Activated CD4-positive, alpha-beta T cell treated with anti-CD3 and anti-CD28 coated beads, Interleukin-2, amount 10 ng/mL, durations not matched to agents 24 days and 14 days (primary cell): ENCODE measurements at places on chromosomes 11 and 22. TPM values are rescaled to one million over a fixed set of nuclear protein-coding genes. Genes with fewer than 3 reads are reported as not detected.

- H3K4me1 ChIP-seq = peaks cover 6% of the 10 kb centered on the region
- H3K27me3 ChIP-seq = no peaks in the 10 kb centered on the region
Observed at GRCh38 chr11:9851366-9851765, 187.5 kb downstream of the SWAP70 start.

DNA sequence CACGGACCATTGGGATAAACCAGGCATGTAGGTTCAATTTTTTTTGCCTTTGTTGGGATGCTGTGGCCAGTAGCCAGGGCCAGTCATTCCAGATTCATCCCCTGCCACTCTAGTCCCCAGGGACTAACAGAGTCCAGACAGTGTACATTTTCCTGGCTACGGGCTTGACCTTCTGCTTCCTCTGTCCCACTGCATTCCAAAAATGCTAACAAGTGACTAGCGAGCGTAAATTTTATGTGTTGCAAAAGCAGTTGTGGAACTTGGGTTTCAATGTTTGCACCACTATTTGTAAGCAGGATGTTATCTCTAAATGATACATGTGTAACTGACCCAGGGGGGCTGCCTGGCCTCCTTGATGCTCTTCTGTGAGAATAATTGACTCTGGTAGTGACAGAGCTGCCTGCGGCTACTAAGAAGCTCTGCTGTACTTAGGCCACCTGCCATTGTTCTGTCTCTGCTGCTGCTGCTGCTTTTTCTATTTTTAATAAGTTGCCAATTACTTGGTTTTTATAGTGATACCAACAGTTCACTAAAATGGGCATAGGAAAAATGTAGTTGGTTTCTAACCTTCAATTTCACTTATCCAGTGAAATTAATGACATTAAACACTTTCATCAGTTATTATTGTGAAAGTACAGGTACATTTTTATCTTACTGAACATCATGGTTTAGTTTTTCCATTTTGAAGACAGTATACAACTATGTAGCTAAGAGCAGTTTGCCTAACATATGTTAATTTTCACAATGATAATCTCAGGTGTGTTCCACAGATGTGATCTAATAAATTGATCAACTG is 26.8 kb downstream of the TNRC6B start:
- peaks cover 1% of the 10 kb centered on the region for H3K36me3 ChIP-seq
- H3K27ac ChIP-seq = no peak overlapping the region
- DNase-seq = no peak
- H3K4me1 ChIP-seq = peaks cover 35% of the 10 kb centered on the region

DNA sequence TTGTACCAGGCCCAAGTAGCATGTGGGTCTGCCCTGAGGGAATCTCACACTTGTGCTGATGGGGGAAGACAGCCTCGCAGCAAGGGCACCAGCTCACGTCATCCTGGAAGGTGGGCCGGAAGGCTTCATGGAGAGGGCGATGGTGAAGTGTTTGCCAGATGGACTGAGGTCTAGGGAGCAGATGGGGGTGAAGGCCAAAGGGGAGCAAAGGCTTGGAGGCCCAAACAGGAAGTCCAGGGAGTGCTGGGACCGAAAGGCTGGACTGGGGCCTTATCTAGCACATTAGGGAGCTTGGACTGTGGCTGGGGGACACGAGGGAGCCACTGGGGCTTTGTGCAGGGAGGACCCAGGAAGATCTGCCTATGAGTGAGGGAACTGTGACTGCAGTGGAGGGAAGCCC is 1.2 kb upstream of the TNFRSF13C start:
- H3K27me3 ChIP-seq = peaks cover 20% of the 10 kb centered on the region
- peak overlapping the region; percentile 49 for H3K4me3 ChIP-seq
- H3K36me3 ChIP-seq = peaks cover 4% of the 10 kb centered on the region

GRCh38 chr11:48093795-48094642 is 113.7 kb downstream of the PTPRJ start:
- H3K27me3 ChIP-seq = no peaks in the 10 kb centered on the region
- DNase-seq = no peak
- no peak overlapping the region for H3K4me3 ChIP-seq

DNA sequence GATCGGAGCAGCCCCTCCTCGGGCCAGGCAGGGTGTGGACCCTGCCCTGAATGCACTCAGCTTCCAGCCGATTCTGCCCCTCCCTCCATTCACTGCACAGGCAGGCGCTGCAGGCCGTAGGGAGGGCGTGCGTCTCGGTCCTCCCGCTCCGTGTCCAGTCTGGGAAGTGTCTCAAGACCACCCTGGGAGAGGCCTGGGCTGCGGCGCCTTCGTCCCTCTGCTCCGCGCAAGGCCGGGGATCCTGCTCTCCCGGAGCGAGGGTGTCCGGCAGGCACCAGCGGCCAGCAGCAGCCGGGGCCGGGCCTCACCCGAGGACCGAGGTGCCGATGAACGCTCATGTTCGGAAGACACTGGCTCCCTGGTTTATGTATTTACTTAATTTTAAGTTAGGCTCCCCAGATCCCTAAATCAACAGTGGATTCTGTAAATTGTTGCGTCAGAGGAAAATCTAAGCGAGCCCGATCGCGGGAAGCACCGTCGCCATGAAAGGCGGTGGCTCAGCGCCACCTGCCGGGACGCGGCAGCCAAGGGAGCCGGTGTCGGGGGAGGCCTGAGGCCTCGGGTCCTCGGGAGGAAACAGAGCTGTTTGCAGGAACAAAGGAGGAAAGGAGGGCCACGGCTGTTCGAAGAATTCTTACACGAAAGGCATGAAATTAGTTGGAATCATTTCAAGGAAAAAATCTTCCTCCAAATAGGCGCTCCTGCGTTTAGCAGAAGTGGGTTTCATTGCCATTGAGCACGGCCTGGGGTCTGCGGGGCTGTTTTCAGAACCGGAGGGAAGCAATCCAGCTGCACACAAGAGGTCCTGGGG is 195.3 kb downstream of the BRD1 start:
- H3K4me3 ChIP-seq = no peak overlapping the region
- peaks cover 1% of the 10 kb centered on the region for H3K36me3 ChIP-seq
- H3K4me1 ChIP-seq = no peaks in the 10 kb centered on the region
- H3K27ac ChIP-seq = no peak overlapping the region

DNA sequence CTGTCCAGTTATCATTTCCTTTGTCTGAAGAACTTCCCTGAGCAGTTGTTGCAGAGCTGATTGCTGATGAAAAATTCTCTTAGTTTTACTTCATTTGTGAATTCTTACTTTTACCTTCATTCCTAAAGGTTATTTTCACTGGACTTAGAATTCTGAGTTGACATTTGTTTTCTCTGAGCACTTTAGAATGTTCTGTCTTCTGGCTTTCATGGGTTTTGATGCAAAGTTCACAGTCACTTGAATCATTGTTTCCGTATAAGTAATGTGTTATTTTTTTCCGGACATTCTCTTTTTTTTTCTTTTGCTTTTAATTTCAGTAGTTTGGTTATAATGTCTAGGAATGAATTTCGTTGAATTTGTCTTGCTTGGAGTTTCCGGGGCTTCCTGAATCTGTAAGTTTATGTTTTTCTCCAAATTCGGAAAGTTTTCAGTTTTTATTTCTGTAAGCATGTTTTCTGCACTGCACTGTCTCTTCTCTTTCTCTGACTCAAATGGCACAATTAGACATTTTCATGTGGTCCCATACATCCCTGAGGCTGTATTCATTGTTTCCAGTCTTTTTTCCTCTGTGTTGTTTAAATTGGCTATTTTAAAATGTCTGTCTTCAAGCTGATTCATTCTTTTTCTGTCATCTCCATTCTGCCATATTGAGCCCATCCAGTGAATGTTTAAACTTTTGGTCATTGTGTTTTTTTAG is 68.5 kb upstream of the NARS2 start:
- peak overlapping the region; percentile 34 for H3K4me3 ChIP-seq
- H3K27ac ChIP-seq = peak overlapping the region; percentile 90
- peaks cover 36% of the 10 kb centered on the region for H3K4me1 ChIP-seq
- no peaks in the 10 kb centered on the region for H3K27me3 ChIP-seq
- DNase-seq = no peak
- no peaks in the 10 kb centered on the region for H3K36me3 ChIP-seq

DNA sequence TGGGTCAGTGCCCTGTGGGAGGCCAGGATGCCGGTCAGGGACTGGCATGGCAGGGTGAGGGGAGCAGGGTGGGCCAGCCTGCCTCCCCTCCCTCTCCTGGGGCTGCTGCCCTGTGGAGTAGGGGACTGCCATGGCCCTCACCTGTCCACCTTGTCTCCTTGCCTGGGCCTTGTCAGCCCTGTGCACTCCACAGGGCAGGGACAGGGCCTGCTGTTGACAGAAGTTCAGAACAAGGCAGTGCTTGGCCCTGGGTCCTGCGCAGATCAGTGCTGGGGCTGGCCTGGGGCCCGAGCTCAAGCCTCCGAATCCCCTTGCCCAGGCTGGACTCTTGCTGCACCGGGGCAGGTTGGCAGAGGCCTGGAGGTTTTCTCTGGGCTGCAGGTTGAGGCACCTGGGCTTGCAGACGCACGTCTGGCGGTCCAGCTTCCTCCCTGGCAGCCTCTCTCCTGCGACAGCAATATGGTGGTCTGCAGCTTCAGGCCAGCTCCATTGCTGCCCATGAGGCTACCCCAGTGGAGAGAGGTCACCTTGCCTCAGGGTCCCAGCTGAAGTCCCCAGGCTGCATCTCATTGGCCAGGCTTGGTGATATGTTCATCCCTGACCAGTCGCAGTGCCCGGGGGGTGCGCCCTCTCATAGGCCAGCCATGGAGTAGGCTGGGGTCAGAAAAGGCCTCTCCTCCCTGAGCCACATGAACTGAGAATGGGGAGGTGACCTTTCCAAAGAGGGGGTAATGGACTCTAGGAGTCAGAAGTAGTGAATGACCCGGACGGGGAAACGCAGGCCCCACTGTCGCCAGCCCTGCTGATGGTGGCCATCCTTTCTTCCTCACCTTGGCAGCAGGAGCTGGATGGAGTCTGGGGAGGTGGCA is 21.5 kb upstream of the CHKA start:
- no peak for DNase-seq
- peaks cover 5% of the 10 kb centered on the region for H3K27me3 ChIP-seq
- H3K4me1 ChIP-seq = peaks cover 7% of the 10 kb centered on the region
- no peaks in the 10 kb centered on the region for H3K36me3 ChIP-seq
- H3K4me3 ChIP-seq = no peak overlapping the region

- H3K36me3 ChIP-seq = peaks cover 18% of the 10 kb centered on the region
- no peaks in the 10 kb centered on the region for H3K27me3 ChIP-seq
- H3K4me1 ChIP-seq = peaks cover 73% of the 10 kb centered on the region
- DNase-seq = no peak
- H3K27ac ChIP-seq = peak overlapping the region; percentile 75
Observed at GRCh38 chr22:39917776-39918495, 17.1 kb downstream of the GRAP2 start.

DNA sequence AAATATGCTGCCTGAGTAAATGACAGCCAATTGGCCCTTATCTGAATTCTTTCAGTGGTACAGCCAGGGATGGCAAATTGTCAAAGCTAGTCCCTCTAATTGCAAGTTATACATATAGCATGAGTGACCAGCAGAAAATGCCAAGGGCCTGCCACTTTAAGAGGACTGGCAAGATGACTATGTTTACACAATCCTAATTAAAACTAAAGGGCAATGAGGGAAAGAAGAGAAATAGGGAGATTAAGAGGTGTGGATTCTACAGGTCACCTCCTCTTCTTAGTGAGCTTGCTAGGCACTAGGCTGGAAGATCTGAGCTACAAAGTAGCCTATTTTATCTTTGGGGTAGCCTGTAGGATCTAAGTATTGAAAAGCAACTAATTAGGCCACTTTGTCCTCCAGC is 13.5 kb downstream of the NUMA1 start:
- no peak overlapping the region for H3K27ac ChIP-seq
- H3K36me3 ChIP-seq = peaks cover 31% of the 10 kb centered on the region
- H3K27me3 ChIP-seq = no peaks in the 10 kb centered on the region
- DNase-seq = no peak
- H3K4me1 ChIP-seq = peaks cover 40% of the 10 kb centered on the region
- H3K4me3 ChIP-seq = no peak overlapping the region

DNA sequence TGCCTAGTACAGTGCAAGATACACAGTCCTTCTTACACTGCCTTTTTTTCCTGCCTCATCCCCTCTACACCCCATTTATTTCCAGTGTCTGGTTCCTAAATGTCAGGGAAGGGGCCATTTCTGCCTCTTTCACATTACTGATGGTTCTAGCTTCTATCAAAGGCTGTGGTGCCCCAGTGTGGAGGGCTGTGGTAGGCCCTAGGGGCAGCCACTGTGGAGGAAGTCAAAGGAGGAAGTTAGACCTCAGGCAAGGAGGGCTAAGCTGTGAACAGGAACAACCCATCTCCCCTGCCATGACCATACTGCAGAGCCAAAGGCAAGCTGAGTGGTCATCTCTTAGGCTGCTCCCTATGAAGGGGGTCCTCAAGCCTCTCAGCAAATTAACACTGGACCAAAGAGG is 81.9 kb upstream of the CRTAM start:
- peak; percentile 82 for DNase-seq
- H3K27me3 ChIP-seq = peaks cover 11% of the 10 kb centered on the region
- peaks cover 36% of the 10 kb centered on the region for H3K4me1 ChIP-seq
- no peaks in the 10 kb centered on the region for H3K36me3 ChIP-seq
- H3K27ac ChIP-seq = peak overlapping the region; percentile 16
- no peak overlapping the region for H3K4me3 ChIP-seq

GRCh38 chr11:2932850-2933251 is 3.6 kb upstream of the PHLDA2 start:
- peaks cover 8% of the 10 kb centered on the region for H3K36me3 ChIP-seq
- peaks cover 26% of the 10 kb centered on the region for H3K4me1 ChIP-seq
- H3K27ac ChIP-seq = no peak overlapping the region
- DNase-seq = no peak

- DNase-seq = no peak
- H3K27ac ChIP-seq = no peak overlapping the region
- H3K4me1 ChIP-seq = no peaks in the 10 kb centered on the region
- no peak overlapping the region for H3K4me3 ChIP-seq
- H3K36me3 ChIP-seq = no peaks in the 10 kb centered on the region
Observed at GRCh38 chr22:22061085-22062077, 78.8 kb upstream of the TOP3B start.

DNA sequence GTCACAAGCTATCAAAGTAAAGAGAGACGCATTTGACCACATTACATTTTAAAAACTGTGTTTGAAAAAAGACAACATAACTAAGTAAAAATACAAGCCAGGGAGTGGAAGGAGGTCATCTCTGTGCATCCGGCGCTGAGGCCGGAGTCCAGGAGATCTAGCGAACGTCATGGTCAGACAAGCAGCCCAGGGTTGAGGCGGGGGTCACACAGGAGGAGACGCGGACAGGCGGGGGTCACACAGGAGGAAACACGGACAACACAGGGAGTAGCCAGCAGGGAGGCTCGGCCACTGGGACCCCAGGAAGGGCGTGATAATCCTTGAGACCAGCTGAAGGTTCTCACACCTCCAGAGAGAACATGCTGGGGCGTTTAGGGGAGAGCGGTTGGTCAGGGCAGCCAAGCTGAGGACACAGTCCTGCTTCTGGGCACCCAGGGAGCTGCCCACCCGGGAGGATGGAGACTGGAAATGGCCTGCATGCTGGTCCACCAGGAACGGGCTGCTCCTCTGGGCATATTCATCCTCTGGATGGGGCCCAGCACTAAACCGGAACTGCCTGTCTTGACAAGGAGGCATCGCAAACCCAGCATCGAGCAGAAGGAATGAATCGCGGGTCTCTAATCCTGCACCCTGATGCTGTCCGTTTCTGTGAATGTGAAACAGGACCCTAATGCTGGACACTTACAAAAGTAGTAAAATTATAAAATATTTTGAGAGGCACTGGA is 40.9 kb upstream of the MUC5AC start:
- H3K27ac ChIP-seq = no peak overlapping the region
- no peaks in the 10 kb centered on the region for H3K27me3 ChIP-seq
- DNase-seq = no peak
- H3K4me1 ChIP-seq = no peaks in the 10 kb centered on the region
- H3K36me3 ChIP-seq = no peaks in the 10 kb centered on the region

SMTNL1 gene
- total RNA-seq = not detected in 2 replicates

MAPK12 gene
- 20.1 and 21.5 TPM in 2 replicates for total RNA-seq

NLRP6 gene
- total RNA-seq = 3.2 and 3.5 TPM in 2 replicates

HDAC10 gene
- total RNA-seq = 62.2 and 64.6 TPM in 2 replicates

CAPN5 gene
- total RNA-seq = 0.30 TPM in 1 of 2 replicates, not detected in the other

UPK2 gene
- total RNA-seq = not detected in 2 replicates

GDPD4 gene
- total RNA-seq = not detected in 2 replicates

ALDH3B2 gene
- not detected in 2 replicates for total RNA-seq
